ENCODE measurements at places on chromosomes 7 and 10.

DNA sequence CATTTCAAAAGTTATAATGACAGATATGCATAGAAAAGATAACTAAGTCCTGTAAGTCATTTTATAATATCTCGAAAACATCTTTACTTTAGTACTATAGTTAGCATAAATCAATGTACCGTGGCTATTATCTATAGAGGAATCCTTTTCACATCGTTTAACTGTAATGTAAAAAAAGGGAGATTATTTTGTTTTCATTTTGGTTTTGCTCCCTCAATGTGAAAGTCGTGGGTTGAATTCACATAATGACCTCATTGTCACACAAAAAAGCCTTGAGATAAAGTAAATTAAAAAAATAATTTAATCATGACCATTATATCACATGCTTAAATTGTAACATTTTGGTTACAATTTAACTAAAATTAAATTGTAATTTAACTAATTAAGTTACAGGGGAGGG is 560.5 kb upstream of the POT1 start:
- DNase-seq = no peak

DNA sequence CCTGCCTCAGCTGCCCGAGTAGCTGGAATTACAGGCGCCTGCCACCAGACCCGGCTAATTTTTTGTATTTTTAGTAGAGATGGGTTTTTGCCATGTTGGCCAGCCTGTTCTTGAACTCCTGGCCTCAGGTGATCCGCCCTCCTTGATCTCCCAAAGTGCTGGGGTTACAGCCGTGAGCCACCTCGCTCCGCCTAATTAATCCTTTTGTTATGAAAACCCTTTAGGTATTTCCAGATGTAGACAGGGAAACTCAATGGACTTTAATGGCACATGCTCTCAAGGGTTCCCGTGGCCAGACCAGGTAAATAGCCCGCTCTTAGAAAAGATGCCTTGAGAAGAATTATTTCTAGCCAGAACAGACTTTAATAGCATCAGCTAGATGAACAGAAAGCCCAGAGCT is 19.7 kb upstream of the EXOC4 start:
- DNase-seq = no peak

GRCh38 chr7:69217516-69218350 is 380.5 kb upstream of the AUTS2 start:
- DNase-seq = no peak

DNA sequence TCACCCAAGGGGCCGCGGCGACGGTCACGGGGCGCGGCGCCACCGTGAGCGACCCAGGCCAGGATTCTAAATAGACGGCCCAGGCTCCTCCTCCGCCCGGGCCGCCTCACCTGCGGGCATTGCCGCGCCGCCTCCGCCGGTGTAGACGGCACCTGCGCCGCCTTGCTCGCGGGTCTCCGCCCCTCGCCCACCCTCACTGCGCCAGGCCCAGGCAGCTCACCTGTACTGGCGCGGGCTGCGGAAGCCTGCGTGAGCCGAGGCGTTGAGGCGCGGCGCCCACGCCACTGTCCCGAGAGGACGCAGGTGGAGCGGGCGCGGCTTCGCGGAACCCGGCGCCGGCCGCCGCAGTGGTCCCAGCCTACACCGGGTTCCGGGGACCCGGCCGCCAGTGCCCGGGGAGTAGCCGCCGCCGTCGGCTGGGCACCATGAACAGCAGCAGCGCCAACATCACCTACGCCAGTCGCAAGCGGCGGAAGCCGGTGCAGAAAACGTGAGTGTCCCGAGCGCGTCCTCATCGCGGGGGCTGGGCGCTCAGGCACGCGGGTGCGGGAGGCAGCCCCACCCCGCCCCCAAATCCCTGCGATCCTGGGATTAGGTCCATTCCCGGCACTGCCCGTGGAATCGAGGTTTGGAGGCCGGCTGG is 509 bp downstream of the AHR start:
- DNase-seq = no peak

DNA sequence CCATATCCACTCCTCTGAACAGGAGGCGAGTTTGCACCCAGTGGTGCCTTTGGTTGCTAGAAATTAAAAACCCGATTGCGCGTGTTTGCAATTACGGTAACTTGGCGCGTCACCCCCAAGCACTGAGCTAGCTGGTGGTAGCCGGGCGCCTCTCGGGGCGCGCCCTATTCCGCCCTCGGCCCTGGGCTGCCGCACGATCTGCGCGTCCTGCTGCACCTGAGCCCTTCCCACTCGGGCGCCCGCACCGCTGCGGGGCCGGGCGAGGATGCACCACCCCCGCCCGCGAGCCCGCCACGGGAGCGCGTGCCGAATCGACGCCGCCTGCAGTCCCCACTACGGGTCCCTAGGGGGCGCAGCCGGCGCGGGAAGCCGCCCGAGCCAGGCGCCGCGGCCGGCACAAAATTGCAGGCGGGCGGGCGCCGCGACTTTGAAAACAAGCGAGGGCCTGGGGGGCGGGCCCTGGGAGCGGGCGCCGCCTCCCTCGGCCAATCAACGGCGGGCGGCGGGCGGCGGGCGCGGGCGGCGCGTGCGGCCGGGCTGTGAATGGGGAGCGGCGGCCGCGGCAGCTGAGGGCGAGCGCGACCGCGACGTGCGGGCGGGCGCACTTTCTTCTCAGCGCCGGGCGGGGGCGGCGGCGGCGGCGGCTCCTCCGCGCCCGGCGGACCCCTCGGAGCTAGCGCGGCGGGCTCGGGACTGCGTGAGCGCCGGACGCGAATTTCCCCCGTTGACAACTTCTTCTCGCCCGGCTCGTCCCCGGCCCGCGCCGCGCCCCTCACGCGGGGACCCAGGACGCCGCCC is at the start of gene SDK1:
SDK1 (plus strand) TSS at position 602 of the 798 bp plus-strand sequence. CDS start 335 bp downstream, outside the sequence.
- peak; percentile 9 for DNase-seq

- DNase-seq = no peak
Measured at GRCh38 chr10:132906106-132906505, 36.3 kb downstream of the CFAP46 start.

- no peak for DNase-seq
Measured at GRCh38 chr10:14285941-14286560, 44.7 kb downstream of the FRMD4A start.

DNA sequence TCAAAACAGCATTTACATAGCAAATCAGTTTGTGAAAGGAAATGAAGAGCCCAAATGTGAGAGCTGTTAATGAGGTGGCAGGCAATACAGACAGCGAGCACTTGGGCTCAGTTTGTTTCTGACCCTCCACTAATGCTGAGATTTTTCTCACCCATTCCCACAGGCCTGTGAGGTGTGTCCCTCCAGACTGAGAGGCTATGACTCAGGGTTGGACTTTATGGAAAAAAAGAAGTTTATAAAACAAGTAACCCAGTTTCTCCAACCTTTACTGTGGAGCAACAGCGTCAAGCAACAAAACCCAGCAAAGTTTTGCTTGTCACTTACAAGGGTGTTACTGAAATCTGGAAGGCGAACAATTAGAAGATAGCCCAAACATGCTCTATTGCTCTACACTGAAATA is 4.9 kb upstream of the FEZF1 start:
- no peak for DNase-seq

- no peak for DNase-seq
Measured at GRCh38 chr10:90674461-90674860, 183.4 kb downstream of the HTR7 start.

- DNase-seq = no peak
Measured at GRCh38 chr10:54131833-54132232, 669.2 kb downstream of the PCDH15 start.

DNA sequence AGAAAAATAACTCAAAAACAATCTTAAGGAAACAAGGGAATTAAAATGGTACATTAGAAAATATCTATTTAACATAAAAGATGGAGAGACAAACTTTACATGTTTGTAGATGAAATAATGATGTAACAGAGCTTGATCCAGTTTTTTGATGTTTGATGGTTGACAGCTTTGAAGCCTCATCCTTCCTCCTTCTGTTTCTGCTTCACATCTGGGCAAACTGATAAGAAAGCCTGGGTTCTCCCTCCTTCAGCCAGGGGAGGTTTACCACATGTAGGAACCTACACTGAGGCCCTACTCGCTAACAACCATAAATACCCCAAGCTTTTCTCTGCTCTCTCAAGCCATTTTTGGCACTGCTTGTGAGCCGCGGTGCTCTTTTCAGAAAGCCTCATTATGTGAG is 82.8 kb upstream of the ZNF32 start:
- DNase-seq = no peak

DNA sequence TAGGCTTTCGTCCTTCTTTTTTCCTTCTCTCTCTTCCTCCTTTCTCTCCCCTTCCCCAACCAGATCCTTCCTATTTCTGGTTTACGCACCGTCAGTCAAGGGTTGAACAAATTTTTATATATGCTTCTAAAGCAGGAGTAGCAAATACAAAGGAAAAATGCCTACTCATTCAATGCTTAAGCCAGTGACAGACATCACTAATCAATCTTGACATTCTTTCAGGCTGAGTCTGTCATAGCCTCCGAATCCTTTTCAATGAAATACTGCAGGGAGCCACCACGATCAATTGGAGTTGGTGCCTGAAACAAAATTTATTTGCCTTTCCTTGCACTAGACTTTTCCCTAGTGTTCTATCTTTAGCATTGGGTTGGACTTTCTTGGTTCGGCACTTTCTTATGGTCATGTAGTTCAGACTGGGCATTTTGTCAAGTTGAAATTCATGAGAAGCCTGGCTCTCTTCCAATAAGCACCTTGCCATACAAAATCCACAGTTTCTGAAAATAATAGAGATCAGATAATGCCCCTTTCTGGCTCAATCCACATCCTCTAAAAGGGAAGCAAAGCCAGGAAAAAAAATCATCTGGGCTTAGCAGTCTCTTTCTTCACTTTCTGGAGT is 239.5 kb upstream of the PLXNA4 start:
- no peak for DNase-seq

GRCh38 chr7:29385214-29385814 is 178.3 kb upstream of the PRR15 start:
- DNase-seq = no peak

GRCh38 chr10:102773986-102774385 is 30.2 kb downstream of the WBP1L start:
- no peak for DNase-seq

DNA sequence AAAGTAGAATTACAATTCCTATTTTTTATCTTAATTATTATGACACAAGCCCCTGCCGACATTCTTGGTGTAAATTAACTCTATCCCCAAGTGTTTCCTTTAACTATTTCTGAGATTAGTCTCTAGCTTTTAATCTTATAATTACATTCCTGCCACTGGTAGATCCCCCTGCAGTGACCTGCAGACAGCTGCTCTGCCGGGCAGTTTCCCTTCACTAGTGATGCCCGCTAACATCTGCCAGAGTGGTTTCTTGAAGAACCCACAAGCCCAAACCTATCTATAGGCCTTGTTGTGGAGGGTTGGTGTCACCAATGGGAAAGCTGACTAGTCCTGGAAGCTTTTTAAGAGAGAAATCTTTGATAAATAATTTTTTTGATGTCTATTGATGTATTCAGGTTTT is 50.0 kb downstream of the ADAM22 start:
- DNase-seq = peak; percentile 82

DNA sequence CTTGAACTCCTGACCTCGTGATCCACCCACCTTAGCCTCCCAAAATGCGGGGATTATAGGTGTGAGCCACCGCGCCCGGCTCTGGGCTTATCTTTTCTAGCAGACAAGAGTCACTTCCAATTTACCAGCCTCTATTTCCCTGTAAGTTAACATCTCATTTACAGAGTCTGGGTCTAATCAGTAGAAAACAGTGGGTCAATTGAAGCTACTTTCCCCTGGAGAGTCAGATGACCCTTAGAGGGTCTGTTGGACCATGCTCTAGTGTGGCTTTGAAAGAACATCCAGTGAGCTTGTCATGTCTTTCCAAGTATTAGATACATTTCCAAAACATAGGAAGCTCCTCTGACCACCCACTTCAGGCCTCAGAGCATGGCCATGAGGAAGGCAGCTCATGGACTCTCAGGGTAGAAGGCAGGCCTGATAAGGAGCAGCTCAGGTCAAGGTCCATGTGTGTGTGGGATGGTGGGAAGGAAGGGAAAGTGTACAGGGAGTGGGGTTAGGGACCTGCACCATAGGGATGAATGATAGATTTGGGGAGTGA is 27.6 kb upstream of the RBM20 start:
- no peak for DNase-seq

GRCh38 chr7:108860615-108861014 is 290.9 kb downstream of the DNAJB9 start:
- DNase-seq = no peak

- no peak for DNase-seq
Measured at GRCh38 chr10:92164036-92164696, 126.7 kb downstream of the CPEB3 start.

DNA sequence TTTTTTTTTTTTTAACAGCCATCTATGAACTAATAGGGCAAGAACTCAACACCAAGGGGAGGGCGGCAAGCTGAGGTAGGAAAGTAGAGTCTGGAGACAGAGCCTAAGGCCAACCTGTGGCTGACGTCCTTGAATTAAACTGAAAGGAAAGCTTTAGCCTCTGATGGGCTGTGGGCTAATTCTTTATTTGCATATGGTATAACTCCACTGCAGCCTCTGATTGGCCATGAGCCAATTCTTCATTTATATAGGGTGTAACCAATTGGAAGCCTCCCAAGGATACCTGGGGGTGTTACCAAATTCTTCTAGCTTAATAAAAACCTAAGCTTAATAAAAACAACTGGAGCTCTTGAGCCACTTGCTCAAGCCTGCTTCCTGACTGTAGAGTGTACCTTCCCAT is 10.3 kb downstream of the TYW1 start:
- DNase-seq = no peak

GRCh38 chr7:133837224-133837623 is 289.9 kb upstream of the LRGUK start:
- no peak for DNase-seq
